Progenitor cell of endocrine pancreas (in vitro differentiated cells): ENCODE measurements at places on chromosomes 2 and 18. TPM values are rescaled to one million over a fixed set of nuclear protein-coding genes. Genes with fewer than 3 reads are reported as not detected.

- no peak for DNase-seq
These were observed 300.5 kb downstream of the INSIG2 start for GRCh38 chr2:118388771-118389170.

DNA sequence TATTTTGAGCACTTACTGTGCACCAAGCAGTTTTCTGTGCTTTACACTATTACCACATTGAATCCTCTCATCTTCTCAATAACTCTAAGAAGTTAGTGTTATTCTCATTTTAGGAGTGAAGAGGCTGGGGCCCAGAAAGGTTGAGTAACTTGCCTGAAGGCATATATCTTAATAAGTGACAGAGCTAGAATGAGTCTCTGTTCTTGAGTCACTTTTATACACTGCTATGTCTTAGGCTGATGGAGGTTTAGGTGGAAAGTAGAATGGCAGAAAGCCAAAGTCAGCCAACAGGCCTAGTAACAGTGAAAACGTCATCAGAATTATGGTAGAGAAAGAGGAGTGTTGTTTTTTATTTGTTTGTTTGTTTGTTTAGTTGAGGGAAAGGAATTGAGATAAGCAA is 27.9 kb upstream of the RPE start:
- DNase-seq, result no peak

GRCh38 chr2:127172306-127172705 is 47.8 kb downstream of the CYP27C1 start:
- no peak for DNase-seq

DNA sequence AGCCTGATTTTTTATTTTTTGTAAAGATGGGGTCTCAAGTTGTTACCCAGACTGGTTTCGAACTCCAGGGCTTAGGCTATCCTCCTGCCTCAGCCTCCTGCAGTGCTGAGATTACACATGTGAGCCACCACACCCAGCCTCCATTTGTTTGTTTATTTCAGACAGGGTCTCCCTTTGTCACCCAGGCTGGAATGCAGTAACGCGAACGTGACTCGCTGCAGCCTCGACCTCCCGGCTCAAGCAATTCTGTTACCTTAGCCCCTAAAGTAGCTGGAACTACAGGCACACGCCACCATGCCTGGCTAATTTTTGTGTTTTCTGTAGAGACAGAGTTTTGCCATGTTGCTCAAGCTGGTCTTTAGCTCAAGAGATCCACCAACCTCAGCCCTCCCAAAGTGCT is 27.2 kb downstream of the UBXN4 start:
- no peak for DNase-seq

GRCh38 chr2:133780099-133780996 is 212.1 kb upstream of the NCKAP5 start:
- peak; percentile 50 for DNase-seq

- DNase-seq, result no peak
These were observed 17.3 kb upstream of the SPP2 start for GRCh38 chr2:234033174-234033573.

- DNase-seq, result no peak
These were observed 175.9 kb downstream of the LPIN1 start for GRCh38 chr2:11922294-11922693.

DNA sequence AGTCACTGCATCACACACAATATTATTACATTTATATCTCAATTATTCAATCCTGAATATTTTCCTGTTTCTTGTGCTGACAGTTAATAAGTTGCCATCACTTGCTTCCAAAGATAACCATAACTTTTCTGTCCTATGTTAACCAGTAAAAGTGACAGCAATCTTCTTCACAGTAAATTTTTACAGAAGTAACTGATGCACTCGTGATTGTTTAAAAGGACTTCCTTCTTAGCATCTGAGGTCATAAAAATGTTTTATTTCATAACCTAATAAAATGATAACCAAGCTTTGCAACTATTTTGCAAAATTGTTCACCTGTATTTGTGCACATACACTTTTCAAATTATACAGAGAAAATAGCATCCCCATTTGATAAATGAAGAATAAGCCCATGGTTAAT is 20.6 kb upstream of the ANKRD62 start:
- no peak for DNase-seq

DNA sequence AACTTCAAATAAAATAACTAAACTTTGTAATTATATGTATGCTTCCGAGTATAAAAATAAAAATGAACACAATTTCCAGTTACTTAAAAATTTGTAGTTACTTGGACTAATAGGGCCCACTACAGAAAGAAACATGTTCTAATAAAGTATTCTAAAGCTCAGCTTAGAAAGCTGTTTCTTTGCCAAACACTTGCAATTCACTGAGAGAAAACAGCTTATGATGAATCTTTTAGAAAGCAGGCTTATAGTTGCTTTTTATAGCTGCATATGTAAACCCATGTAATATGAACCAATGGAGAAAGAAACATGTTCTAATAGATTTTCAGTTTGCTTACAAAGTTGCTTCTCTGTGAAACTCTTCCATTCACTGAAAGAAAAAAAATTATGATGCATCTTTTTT is 766.0 kb downstream of the LRP1B start:
- no peak for DNase-seq

GRCh38 chr2:50315336-50315735 is 716.6 kb downstream of the NRXN1 start:
- no peak for DNase-seq

DNA sequence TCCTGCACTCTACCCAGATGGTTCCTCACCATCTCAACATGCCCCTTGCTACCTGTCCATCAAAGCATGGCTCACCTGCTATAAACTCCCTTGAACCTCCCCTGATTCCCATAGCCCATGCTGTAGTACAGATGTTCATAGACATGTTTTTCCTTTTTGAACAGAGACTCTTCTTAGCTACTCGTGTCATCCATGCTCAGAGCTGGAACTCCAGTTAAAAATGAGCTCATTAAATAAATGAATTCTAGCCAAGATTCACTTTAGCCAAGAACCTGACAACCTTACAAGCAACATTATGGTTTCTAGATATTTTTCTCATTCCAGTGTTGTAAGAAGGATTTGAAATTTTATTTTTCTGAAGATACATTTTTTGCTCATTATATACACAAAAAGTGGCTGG is 65.0 kb downstream of the SCG2 start:
- DNase-seq, result no peak

GRCh38 chr2:102485147-102485785 is 12.2 kb downstream of the SLC9A4 start:
- no peak for DNase-seq

DNA sequence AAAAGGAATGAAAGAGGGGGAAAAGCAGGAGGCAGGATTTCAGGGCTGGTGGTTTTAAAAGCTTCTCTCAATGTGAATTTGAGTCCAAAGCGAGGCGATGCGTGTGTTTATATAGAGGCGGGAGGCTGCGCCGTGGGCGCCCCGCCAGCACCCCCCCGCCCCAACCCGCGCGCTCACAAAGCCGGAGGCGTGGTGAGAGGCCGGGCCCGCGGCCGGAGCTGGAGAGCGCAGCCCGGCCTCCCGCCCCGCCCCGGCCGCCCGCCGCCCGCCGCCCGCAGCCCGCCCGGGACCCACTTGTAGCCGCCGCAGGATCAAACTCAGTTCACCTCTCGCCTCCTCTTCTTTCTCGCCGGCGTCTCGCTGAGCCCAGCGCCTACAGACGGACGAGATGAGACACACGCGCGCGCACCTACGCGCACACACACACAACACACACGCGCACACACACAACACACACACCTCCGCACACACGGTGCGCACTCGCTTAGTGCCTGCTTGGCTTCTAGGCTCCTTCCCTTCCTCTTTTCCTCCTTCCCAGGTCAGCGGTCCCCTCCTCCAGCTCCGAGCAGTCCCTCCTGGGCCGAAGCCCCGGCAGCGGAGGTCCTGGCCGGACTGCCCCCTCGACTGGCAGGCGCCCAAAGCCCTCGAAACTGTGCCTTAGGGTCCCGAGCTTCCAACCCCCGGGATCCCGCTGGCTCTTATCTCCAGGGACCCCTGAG is 1.3 kb upstream of the CYP26B1 start:
- DNase-seq, result no peak

DNA sequence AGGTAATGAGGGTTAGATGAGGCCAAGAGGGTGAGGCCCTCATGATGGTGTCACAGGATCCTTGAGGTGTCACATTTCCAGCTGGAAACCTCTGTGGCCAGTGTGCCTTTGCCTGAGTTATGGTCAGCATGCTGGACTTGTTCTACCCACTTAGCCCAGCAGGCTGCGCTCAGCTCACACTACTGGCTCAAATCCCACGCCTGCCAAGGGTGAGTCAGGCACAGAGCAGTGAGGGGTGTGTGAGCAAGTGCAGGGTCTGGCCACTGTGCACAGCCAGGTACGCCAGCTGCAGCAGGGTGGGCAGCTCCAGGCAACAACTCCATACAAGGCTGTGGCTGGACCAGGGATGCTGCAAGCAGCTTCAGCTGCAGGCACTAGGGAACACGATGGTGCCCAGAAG is 616.6 kb upstream of the FSHR start:
- DNase-seq, result peak; percentile 46

DNA sequence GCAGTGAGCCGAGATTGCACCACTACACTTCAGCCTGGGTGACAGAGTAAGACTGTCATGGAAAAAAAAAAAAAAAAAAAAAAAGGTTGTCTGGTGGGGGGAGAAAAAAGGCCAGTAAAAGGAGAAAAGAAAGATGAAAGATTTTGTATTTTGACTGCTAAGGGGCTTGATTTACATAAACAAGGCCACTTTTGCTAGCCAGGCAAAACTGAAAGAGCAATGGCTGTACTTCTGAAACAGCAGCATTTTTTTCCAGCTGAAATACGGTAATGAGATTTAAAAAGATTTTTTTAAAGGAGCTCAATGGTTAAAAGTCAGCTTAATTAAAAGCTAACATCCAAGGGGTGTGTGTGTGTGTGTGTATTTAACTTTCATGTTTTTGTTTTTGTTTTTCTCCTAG is 11.3 kb upstream of the OXER1 start:
- no peak for DNase-seq

DNA sequence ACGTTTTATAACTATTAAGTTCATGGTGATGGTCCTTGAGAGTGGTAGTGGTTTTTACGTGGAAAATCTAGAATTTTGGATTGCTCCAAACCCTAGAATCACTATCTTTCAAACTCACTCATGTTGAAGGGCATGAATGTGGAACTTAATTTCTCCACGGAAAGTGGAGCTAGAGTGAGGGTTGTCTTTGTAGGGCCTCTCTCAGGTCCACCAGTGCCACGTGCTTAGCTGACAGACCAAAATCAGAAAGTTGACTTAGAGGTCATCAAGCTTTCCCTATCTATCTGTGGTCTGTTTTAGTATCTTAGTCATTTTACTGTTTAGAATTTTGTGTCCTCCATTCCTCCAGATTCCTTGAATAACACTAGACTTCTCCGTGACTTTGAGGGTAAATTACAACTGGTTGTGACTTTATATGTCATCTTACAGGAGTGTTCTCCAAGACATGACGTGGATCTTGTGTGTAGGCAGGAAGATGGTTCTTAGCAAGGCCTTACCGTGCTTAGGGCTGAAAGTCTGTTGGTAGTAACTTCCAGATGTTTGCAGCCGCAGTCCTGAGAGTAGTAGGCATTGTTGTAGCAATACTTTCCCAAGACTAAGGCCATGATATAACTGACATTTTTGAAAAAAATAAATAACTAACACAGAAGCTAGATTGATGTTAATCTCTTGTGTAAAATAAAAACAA is 26.8 kb downstream of the DIS3L2 start:
- DNase-seq, result no peak

DNA sequence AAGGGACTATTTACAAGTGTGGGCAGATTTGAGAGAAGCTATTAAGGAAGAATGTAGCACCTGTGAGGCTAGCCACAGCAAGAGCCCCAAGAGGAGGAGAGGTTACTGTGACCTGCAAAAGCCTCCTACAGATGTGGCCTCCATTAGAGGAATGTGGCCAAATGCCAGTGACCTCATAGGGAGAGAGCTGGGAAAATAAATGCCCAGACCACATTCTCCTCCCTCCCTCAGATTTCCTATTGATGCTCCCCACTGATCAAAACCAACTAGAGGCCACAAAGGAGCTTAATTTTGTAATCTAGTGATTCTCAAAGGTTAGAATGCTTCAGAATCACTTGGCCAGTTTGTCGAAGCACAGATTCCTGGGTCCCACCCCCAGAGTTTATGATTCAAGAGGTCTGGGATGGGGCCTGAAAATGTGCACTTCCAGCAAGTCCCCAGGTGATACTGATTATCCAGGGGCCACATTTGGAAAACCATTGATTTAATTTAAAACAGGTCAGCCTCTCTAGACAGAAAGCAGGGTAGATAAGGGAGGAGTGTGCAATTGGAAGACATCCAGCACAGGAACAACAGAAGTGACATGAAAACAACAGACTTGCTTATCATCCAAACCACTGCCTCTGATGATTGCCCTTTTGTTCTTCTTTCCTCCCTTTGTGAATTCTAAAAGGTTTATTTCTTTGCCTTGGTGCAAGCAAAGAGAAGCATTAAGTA is 61.2 kb upstream of the RBBP8 start:
- no peak for DNase-seq

- DNase-seq, result no peak
These were observed 214.3 kb downstream of the RIT2 start for GRCh38 chr18:42901161-42901560.

Gene CXCR4
- 5.9 and 10.4 TPM in 2 replicates for total RNA-seq

Gene CD302
- 3.6 and 3.9 TPM in 2 replicates for total RNA-seq

Gene ANKRD30B
- not detected in 2 replicates for total RNA-seq

Gene CETN1
- not detected in 2 replicates for total RNA-seq

Gene TOGARAM2
- total RNA-seq, result 0.86 and 0.98 TPM in 2 replicates

Gene SERPINB13
- not detected in 2 replicates for total RNA-seq

Gene HEATR5B
- total RNA-seq, result 22.0 and 22.2 TPM in 2 replicates

Gene GREB1L
- 8.6 and 11.0 TPM in 2 replicates for total RNA-seq

Gene MLPH
- total RNA-seq, result 1.2 and 1.6 TPM in 2 replicates

Gene MARCO
- total RNA-seq, result not detected in 2 replicates

Gene SFXN5
- total RNA-seq, result 33.1 and 36.0 TPM in 2 replicates

Gene ABCB11
- 0.09 and 0.24 TPM in 2 replicates for total RNA-seq

Gene LYG2
- not detected in 2 replicates for total RNA-seq

Gene CAPN13
- 17.2 and 19.0 TPM in 2 replicates for total RNA-seq

Gene PAIP2B
- 23.9 and 25.1 TPM in 2 replicates for total RNA-seq
